ENCODE measurements at places on chromosomes 7 and 10.

GRCh38 chr7:2003931-2004812 is 228.6 kb downstream of the MAD1L1 start:
- no peak for DNase-seq

- no peak for DNase-seq
These were observed 104.6 kb downstream of the NRP1 start for GRCh38 chr10:33229949-33230267.

DNA sequence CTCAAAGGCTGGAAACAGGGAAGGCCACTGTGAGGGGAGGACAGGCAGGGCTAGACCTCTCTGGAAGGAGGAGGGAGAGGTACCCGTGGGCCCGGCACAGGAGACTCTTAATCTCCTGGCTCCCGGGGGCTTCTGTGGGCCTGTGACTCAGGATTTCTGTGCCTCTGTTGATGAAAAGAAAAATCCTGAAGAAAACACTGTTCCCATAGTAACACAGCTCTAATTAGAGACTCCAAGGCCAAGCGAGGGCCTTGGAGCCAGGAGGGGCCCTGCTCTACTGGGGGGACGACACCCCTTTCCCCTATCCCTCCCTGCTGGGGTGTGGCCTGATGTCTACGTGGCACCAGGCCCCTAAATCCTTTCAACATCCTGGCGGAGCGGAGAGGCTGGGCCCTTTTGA is 174.1 kb upstream of the TNRC18 start:
- DNase-seq: no peak

DNA sequence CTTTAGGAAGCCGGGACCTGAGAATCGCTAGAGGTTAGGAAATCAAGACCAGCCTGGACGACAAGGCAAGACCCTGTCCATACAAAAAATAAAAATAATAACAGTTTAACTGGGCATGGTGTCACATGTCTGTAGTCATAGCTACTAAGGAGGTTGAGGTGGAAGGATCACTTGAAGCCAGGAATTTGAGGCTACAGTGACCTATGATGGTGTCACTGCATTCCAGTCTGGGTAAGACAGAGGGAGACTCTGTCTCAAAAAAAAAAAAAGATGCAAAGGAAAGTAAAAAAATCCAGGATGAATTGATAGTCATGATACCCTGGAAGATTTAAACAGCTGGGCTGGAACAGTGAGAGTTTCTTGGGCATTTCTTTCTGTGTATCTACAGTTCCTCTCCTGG is 463.2 kb downstream of the GALNT17 start:
- DNase-seq: no peak

GRCh38 chr10:33228426-33228825 is 106.0 kb downstream of the NRP1 start:
- no peak for DNase-seq

- DNase-seq: no peak
These were observed 220.2 kb upstream of the TBX20 start for GRCh38 chr7:35474100-35474499.

GRCh38 chr7:73340514-73340913 is 12.6 kb downstream of the FKBP6 start:
- no peak for DNase-seq

DNA sequence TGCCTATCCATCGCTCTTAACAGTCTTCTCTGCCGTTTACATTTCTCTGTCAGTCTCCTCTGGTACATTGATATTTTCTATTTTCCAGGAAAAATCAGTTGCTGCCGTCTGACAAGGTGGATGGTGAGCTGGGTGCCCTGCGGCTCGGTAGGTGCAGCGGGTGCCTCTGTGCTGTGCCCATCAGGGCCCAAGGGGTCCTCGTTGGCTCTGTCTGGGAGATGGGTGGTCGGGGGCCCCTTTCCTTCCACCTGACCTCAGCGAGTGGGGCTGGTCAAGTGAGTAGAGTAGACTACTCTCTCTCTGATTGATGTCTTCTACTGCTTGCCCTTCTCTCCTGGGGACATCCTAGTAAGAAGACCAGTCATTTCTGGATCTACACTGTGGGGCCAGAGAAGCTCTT is 57.4 kb downstream of the MINDY4 start:
- DNase-seq: no peak

DNA sequence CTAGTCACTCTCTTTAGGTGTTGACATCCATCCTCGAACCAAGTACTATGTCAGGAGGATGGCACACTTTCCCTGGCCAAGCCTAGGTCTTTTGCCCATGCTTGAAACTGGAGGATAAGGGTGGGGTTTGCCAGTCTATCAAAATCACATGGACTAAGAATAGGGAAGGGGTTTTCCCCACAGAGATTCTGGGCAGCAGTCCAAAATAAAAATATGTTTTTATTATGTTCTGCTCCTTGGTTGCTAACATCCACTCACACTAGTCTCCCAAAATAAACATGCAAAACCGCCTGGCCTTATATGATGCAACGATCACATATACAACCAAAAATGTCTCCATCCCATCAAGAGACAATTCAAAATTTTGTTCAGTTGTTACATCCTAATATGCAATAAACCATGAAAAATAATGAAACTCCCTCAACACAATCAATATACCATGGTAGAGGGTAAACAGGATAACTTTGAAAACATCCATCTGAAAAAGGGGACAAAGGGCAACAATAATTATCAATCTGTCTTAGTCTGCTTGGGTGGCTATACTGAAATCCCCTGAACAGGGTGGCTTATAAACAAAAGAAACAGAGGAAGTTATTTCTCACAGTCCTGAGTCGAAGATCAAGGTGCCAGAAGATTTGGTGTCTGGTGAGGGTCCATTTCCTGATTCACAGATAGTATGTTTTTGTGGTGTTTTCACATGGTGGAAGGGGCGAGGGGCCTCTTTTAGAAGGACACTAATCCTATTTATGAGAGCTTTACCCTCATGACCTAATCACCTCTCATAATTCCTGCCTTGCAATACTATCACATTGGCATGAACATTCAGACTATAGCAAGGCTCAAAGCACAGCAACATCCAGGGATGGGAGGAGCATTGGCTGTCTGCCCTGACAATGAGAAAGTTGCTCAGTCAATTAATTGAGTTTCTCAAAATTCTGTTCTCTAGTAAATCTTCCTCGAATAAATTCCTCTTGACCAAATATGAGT is 159.3 kb downstream of the ETV1 start:
- DNase-seq: peak; percentile 7

DNA sequence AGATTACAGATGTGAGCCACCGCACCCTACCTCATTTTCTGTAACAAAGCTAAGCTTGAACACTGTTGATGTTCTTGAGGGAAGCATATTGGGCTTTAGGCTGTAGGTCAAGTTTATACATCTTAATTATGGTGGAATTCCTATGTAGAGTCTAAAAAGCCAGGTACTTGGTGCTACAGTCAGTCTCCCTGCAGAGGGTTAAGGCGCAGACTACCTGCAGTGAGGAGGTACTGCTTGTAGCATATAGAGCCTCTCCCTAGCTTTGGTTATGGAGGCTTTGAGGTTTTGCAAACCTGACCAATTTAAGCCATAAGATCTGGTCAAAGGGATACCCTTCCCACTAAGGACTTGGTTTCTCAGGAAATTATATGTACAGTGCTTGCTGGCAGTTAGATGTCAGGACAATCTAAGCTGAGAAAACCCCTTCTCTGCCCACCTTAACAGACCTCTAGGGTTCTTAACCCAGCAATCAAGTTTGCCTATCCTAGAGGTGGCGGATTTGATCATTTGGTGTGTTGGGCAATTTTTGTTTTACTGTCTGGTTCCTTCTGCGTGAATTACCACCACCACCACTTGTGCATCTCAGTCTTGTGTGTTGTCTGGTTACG is 6.0 kb downstream of the PPIA start:
- peak; percentile 10 for DNase-seq

DNA sequence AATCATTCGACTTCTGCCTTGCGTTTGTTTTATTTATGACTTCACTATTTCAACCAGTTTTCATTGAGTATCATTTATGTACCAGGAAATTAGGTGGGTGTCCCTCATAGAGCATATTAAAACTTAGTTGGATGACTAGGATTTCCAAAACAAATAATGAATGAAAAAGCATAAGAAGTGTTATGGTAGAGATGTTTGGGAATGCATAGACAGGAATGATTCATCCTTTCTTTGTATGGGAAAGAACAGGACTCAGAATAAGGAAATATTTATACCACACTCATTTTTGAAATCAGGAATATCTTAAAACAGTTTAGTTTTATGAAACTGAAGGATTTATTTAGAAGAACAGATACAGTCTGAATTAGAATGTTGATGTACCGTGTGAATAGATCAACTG is 315.7 kb downstream of the EXOC4 start:
- DNase-seq: no peak

DNA sequence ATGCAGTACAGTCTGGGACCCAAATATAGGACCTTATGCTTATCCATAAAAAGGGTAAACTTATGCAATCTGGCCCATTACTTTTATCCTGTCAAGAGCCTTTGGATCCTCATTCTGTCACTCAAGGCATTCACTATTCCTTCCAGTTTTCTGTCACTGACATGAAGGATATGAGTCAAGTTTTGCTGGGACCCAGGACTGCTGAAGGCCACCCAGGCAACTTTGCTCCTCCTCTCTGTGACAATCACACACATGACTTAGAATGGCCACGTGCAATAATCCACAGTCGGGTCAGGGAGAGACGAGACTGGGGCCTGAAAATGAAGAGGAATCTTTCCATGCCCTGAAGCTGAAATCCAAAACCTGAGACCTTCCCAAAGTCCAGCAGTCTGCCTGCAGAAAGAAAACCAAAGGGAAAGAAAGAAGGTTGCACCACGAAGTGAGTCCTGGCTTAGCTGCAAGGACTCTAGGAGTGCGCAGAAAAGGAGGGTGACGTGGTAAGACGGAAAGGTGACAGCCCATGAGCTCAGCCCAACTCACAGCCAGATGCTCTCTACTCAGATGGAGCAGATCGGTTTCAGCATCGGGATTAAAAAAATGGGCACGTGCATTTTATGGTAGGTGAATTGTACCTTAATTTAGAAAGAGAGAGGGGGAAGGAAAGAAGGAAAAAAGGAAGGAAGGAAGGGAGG is 67.2 kb downstream of the VOPP1 start:
- DNase-seq: no peak

DNA sequence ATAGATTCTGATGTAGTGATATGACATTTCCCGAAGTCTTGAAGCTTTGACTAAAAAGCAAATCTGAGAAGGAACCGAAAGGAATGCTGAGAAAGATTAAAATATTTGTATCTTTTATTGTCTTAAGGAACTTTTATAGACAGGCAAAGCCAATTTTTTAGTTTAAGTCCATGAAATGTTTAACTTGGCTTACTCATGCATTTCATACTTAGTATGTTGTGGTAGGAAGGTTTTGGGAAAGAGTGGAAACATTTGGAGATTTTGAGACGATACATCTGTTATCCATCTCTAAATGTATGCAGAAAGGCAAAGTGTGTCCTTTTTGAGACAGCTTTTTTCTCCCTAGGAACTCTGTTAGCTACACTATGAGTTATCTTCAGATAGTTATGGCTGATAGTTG is 10.1 kb downstream of the TBC1D12 start:
- no peak for DNase-seq

DNA sequence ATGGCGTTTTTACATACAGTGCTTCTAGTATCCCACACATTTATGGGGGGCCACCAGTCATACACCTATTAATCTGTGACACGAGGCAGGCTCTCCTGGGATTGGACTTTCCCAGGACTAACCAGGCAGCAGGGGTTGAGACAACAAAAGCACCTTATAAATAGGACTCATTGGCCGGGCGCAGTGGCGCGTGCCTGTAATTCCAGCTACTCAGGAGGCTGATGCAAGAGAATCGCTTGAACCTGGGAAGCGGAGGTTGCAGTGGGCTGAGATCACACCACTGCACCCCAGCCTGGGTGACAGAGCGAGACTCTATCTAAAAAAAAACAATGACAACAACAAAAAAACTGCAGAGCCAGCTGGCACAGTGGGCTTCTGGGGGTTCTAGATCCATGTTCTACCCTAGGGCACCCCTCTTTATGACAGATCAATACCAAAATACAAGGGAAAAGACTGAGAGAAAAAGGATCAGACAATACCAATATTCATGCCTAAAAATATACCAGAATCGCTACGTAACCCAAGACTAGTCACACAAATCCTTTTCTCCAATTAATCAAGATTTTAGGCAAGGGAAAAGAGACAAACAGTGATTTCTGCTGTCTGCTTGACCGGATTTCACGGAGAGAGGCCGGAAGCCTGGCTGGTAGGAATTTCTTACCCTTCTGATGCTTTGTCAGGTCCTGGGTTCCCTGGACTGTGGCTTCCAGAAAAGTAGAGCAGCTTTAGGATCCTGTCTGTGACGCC is 98.4 kb upstream of the CCNY start:
- no peak for DNase-seq

DNA sequence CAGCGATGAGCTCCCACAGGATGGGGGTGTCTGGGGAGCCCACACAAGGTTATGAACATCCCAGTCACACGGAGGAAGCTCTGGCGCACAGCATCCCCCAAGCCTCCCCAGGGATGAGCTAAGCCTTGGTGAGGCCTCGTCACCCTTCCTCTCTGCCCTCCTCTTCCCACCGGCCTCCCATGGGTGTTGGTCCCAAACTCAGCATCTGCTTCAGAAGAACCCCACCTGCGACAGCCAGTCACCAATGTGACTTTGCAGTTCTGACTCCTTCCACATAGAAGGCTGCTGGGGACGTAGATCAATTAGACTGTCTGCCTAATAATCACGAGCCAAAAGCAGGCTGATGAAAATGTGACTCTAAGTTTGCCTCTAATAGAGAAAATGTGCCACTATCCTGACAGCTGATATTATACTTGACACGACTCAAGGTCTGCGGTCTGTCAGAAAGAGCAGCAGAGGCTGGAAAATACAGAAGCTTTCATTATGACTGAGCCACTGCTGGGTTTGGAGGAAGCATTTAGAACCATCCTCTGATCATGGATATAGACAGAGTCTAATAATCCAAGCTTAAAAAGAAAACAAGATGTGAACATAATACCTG is 116.0 kb upstream of the PFKP start:
- DNase-seq: no peak

GRCh38 chr10:43407148-43407575 is 1.8 kb downstream of the HNRNPF start:
- no peak for DNase-seq

DNA sequence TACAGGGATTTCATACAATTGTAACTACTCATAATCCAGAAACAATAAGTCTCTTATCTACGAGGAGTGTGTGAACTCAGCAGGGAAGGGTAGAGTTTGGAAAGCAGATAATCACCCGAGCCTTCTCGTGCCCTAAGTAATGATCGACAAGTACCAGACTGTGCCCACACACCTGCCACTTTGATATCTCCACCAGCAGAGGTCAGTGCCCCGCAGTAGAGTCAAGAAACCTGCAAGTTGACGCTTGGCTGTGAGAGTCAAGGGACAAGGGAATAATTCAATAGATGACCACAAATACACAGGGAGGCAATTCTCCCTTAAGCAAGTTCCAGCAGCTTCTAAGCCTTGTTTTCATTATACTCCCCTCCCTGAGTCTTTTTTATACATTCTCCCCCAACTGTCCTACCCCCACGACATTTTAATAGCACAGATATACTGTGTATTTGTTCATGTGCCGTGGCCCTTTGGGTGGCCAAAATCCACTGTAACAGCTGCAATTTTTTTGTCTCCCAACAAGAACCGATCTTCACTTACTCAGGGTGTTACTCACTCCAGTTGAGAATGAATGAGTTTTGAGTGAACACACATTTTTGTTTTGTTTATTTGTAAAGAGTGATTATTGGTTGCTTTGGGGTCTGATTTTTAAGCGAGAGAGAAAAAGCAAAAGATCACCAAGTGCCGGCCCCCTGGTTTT is 106.9 kb upstream of the RHEB start:
- DNase-seq: no peak

Data from MV-4-11 (cell line).